ENCODE measurements at places on chromosomes 12 and 14.

GRCh38 chr12:27703720-27704452 is 6.7 kb upstream of the MRPS35 start:
- DNase-seq: peak; percentile 89

DNA sequence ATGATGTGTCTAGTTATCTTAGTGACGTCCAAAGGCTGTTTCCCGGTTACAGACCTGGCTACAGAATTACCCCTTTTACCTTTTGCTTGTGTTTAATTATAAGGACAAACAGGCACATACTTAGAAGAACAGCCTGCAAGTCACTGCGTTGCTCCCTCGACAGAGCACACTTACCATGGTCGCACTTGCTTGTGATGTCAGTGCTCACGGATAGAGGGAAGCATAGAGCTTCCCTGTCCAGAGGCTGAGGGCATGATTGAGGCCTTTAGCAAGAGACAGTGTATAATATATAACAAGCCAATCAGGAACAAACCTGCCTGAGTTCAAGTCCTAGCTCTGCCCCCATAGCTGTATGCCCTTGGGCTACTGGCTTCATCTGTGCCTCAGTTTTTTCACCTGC is 73.2 kb upstream of the SCN8A start:
- no peak for DNase-seq

GRCh38 chr12:12901158-12901791 is 9.9 kb downstream of the GPRC5A start:
- peak; percentile 48 for DNase-seq

DNA sequence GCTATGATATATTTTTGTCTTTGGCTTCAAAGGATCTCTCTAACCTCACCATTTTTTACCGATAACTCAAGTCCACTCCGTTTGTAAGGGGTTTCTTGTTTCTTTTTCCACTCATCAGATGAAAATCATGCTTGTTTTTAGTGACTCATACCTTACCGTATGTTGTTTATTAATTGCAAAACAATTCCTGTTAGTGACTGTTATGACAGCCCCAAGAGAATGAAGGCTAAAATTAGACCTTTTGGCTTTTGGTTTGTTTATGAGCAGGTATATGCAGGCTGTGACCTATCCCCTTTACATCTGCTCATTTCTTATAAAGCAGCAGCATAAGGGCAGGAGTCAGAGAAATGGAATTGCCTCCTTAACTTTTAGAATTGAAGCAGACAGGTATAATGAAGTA is 319.8 kb downstream of the CEP128 start:
- no peak for DNase-seq

- DNase-seq: peak; percentile 48
These were observed 18.4 kb upstream of the SRGAP1 start for GRCh38 chr12:63826006-63826585.

DNA sequence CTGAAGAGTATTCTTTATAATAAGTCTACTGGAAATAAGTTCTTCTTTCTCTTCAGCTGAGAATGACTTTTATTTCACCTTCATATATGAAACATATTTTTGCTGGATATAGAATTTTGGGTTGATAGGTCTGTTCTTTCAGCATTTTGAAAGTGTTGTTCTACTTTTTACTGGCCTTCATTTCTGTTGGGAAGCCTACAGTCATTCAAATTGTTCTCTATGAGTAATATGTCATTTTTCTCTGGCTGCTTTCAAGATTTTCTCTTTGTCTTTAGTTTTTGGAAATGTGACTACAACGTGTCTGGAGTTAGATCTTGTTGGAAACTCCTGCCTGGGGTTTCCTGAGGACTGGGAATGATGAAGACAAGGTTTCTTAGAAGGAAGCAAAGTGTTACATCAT is 10.0 kb downstream of the FGFR1OP2 start:
- no peak for DNase-seq

- DNase-seq: no peak
These were observed 248.2 kb downstream of the DPF3 start for GRCh38 chr14:72645706-72646105.

DNA sequence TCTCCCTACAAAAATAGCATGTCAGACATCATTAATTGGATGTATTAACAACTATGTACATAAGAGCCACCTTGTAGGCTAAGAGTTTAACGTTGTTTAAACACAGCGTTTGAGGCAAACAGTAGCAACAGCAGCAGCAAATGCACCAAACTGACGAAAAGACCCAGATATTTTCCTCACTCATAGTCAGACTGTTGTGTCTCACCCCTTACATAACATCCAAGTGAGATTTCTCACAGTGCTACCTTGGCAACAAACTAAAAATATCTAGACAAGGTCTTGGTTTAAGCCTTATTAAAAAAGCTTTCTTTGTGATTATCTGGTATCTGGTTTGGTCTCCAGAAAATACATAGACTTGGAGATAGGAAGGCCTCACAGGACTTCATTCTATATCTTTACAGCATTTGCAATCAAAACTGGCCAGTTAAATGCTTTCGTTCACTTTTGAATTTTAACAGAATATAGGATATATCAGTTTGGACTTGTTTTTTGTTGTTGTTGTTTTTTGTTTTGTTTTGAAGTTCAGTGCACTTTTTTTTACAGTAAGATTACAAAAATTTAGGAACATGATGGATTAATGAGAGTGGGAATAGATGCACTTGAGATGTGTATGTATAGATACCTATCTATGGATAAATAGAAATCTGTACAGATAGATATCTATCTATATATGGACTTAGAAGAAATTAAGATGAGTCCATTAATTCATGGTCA is 4.1 kb downstream of the BHLHE41 start:
- DNase-seq: no peak

DNA sequence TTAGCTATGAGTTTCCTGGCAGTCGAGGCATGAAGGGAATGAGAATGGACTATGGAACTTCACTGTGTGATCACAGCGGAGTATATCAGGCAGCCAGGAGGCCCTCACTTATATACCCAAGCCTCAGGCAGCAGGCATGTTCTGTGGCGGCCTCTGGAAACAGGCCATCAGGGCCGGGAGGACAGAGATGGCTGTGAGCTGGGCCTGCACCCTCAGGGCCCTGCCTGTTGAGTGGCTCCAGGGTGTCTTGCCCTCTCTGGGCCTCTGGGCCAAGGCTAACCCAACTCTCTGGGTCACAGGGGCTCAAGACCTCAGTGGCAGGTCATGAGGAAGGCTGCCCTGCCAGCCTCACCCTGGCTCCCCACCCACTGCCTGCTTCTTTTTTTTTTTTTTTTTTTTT is 33.9 kb upstream of the RCOR1 start:
- no peak for DNase-seq

DNA sequence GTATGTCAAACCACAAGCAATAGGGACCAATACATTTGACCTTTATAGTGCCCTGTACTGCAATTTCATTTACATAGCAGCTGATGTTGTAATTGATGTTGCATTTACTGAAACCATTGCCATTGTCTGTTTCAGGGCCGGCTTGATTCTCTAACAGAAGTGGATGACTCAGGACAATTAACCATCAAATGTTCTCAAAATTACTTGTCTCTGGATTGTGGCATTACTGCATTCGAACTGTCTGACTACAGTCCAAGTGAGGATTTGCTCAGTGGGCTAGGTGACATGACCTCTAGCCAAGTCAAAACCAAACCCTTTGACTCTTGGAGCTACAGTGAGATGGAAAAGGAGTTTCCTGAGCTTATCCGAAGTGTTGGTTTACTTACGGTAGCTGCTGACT is 216.0 kb downstream of the AKAP6 start:
- DNase-seq: no peak

DNA sequence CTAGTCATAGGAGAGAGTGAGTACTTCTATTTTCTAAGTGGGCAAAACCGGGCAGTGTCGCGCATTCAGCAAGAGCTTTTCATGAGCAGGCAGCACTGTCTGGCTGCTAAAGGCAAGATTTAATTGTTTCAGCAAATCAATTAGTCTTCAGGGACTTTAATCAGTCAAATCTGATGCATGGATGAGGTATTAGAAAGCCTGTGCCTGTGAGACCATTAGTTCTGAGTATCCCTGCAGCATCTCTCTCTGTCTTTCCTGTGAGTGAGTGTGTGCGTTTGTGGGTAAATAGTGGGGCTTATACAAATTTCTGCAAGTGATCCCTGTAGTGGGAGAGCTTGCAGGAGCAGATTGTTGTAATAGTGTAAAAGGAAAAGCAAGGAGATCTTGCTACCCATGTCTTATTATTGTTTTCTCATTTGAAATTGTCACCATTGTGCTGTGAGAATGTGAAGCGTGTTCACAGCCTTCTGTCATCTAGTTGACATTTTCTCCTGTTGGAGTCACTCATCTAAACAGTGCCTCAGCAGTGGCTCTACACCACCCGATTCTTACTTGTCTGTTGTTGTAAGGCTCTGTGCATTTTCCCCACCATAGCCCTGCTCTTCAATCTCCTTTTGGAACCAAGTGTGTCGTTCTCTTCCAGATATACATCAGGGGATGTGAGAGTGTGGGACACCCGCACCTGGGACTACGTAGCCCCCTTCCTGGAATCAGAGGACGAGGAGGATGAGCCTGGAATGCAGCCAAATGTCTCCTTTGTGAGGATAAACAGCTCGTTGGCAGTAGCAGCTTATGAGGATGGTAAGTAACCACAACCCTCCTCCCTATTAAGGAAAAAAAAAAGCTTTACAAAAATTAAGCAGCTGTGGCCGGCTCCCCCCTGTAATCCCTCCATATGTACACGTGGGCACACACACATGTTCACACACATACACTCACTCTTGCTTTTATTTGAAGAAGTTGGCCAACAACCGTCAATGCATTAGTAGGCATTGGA is 53.6 kb downstream of the FBXW8 start:
- no peak for DNase-seq

DNA sequence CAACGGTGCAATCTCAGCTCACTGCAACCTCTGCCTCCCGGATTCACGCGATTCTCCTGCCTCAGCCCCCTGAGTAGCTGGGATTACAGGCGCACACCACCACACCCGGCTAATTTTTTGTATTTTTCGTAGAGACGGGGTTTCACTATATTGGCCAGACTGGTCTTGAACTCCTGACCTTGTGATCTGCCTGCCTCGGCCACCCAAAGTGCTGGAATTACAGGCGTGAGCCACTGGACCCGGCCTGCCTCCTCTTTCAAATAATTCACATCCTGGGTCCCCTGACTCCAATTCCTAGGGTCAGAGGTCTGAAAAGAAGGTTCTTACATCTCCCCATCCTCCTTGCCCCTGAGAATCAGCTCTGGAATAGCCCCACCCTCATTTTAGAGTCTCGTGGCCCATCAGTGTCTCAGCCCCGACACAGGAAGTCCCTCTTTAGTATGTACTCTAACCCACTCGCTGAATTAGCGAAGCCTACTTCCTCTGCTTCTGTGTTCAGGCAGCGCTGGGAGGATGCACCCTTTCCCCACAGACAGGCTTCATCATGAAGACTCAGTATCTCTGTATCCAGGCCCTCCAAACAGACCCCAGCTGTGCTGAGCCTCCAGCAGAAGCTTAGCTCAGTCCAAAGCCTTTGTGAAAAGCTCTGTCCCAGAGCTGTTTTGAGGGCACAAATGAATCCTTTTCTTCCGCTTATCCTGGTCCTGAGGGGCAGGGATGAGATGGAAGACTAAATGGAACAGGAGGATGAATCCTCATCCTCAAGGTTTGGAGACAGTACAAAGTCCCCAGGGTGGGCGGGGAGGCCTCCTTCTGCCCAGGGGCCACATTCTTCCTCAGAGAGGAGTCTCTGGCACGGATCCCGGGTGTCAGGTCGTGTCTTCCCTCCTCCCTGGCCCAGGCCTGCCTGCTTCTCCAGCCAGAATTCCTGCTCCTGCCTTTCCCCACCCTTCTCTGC is 3.5 kb downstream of the LPAR5 start:
- peak; percentile 76 for DNase-seq

DNA sequence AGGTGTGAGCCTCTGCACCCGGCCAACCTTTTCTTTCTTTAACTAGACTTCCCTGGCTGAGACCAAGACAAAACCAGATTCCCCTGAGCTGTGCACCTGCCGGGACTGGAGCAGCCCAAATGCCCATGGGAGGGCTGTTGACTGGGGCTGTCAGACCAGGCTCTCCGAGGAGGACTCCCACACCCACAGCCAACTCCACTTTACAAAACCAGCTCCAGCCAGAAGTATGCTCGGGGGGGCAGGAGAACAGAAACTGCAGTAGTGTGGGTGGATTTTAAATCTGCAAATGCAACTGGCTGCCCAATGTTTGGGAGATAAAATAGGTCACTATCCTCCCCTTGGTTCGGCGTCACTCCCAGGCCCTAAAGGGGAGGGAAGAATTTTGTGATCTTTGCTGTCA is 78.5 kb downstream of the VCPKMT start:
- peak; percentile 79 for DNase-seq

- no peak for DNase-seq
These were observed 87.7 kb upstream of the KRR1 start for GRCh38 chr12:75599061-75599460.

GRCh38 chr12:124906606-124907261 is 7.7 kb downstream of the UBC start:
- peak; percentile 94 for DNase-seq

DNA sequence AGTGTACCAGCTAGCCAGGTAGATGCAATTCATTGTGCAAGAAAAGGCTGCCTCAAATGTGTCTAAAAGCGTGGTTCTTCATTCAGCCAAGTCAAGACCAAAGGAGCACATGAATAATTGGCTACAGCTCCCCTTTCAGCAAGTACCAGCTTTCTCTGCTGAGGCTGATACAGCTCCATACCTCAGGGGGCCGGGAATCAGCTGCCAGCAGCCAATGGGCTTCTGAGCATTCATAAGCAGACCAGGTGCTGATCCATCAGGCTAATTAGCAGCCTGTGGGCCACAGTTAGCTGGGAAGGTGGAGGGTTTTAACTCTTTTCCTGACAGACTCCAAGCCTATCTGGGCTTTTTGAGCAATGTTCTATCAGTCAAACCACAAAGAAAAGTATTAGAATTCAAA is 264.7 kb downstream of the APAF1 start:
- no peak for DNase-seq

DNA sequence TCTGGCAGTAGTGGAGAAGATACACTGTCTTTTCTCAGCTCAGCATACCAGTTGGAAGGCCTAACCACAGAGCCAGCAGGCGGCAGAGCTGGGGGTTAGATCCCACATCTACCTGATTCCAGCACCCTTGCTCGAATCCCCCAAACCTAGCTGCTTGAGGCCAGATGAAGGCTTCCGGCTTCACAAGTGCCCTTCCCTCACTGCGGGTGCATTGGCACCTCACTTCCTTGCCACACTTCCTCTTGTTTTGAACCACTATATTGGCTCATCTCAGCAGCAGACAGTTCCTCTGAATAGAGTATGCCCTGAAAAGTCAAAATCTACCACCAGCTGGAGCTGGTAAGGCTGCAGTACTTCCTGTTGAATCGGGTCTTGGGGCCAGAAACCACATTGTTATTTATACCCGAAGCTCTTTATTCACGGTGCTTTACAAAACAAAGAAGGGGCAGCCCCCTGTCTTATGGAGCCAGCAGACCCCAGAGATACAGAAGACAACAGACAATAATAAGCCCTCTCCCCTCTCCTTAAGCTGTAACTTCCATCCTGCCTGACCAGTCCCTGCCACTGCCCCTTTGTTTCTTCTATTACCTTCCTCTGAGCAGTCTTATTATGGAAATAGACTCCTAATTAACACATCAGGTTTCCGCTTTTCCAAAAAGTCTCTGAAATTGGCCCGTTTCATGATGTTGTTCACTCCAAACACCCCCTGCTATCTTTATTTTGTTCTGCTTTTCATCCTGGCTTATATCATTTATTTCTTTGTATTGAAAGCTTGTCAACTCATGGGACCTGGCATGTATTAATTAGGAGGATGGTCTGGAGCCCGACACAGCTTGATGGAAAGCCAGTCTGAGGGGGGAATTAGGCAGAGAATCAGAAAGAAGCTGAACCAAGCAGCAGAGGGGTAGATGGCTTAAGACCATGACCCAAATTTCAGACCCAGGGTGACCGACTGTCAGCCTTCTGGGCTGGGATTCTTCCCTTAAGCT is 233.5 kb downstream of the EFCAB11 start:
- DNase-seq: peak; percentile 79

- DNase-seq: no peak
These were observed 65.6 kb downstream of the PPP2R5E start for GRCh38 chr14:63477556-63477955.
